ENCODE measurements at places on chromosomes 1 and 21. TPM values are rescaled to one million over a fixed set of nuclear protein-coding genes. Genes with fewer than 3 reads are reported as not detected.

- no peak for DNase-seq
- H3K4me1 ChIP-seq: no peaks in the 10 kb centered on the region
- no peak overlapping the region for H3K4me3 ChIP-seq
- H3K27me3 ChIP-seq: no peaks in the 10 kb centered on the region
Measured at GRCh38 chr1:240031009-240031408, 60.7 kb upstream of the FMN2 start.

GRCh38 chr1:162010175-162010506 lies 13.5 kb downstream of the OLFML2B start:
- no peak overlapping the region for H3K4me3 ChIP-seq
- H3K36me3 ChIP-seq: peaks cover 7% of the 10 kb centered on the region
- DNase-seq: no peak
- no peaks in the 10 kb centered on the region for H3K27me3 ChIP-seq
- H3K27ac ChIP-seq: no peak overlapping the region
- peaks cover 3% of the 10 kb centered on the region for H3K4me1 ChIP-seq

DNA sequence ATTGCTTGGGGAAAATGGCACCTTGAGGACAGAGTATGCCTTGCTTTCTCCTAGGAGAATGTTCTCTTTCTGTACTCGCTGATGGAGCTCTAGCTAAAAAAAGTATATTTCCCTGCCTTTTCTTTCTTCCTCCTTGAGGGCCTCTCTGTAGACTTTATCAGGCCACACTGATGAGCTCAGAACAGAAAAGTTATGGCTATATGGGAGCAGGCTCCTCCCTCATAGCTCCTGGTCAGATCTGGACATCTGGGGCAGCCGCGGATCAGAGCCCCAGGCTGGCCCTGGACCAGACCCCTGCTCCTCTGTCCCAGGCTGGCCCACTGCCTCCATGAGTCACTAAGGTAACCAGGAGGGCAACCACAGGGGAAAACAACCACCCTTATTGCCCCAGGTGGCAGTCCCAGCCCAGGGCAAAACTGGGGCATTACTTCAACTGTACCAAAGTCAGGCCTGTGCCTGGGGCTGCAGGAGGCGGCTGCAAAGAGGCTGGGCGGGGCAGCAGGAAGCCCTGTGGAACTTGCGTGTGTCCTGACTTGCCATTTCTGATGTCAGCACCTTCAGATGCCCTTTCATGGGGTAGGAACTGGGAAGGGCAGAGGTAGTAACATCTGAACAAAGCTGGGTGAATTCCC lies 26.3 kb upstream of the ZNF648 start:
- H3K27me3 ChIP-seq: no peaks in the 10 kb centered on the region
- H3K27ac ChIP-seq: no peak overlapping the region
- H3K4me1 ChIP-seq: no peaks in the 10 kb centered on the region
- no peak for DNase-seq
- H3K4me3 ChIP-seq: no peak overlapping the region

DNA sequence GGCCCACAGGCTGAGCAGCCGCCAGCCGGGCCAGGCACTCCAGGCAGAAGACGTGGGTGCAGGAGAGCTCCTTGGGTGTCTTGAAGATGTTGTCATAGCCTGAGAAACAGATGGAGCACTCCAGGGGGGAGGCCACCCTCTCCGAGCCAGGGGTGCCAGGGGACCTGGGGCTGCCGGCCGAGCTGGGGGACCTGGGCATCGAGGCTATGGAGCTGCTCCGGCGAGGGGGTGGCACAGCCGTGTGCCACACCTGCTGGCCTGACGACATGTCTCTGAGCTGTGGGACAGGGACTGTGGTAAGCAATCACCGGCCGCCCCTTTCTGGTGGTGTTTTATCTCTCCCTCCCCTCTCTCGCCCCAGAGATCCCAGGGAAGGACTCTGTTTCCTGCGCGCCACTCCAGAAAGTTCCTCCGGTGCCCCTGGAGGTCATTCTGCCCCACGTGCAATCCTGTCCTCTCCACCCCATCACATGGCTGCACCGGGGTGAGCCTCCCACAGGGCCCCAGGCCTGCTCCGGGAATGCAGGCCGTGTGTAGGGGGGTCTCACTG lies 1.7 kb downstream of the RNF223 start:
- DNase-seq: no peak
- H3K27ac ChIP-seq: no peak overlapping the region
- no peaks in the 10 kb centered on the region for H3K36me3 ChIP-seq
- no peak overlapping the region for H3K4me3 ChIP-seq

The LYPLA2 gene
- total RNA-seq: 125 TPM

The LRRC71 gene
- total RNA-seq: not detected

The PAQR6 gene
- 14.6 TPM for total RNA-seq

GRCh38 chr21:41180752-41181151 lies 12.8 kb downstream of the BACE2 start:
- H3K27ac ChIP-seq: no peak overlapping the region
- H3K27me3 ChIP-seq: no peaks in the 10 kb centered on the region
- H3K36me3 ChIP-seq: peaks cover 12% of the 10 kb centered on the region
- DNase-seq: no peak

The ZNF436 gene
- 0.52 TPM for total RNA-seq

DNA sequence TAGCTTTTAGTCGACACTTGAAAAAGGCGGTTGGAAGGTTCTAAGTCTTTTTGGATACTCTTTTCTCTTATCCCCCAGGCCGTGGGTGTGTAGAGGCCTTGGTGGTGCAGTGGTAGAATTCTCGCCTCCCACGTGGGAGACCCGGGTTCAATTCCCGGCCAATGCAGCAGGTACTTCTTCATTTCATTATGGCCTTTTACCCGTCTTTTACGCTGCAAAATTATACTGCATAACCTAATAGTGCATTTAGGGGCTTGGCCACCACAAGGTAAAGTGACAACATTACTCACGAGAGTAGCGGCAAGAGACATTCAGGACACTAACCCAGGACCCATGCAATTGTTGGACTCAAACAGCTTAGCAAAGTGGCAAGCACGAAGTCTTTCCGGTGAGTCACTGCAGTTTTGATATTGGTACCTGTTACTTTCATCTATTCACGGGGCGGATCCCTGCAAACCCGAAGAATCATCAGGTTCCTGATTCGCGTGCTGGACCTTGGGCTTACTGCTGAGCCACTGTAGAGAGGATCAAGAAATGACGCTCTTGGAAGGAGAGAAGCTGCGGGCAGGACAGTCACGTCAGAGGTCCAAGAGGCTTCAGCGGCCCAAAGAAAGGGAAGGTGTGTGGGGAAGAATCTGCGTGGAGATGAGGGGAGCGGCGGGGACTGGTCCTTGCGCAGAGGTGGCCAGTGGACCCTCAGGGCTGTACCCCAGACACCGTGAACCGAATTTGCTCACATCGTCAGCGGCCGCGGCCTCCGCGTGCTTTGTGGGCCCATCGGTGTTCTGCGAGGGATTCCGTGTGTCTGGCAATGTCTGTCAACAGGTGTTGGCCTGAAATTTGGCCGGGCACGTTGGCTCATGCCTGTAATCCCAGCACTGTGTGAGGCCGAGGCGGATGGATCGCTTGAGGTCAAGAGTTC lies 12.9 kb upstream of the RNU1-4 start:
- H3K4me3 ChIP-seq: no peak overlapping the region
- H3K4me1 ChIP-seq: no peaks in the 10 kb centered on the region
- peak; percentile 68 for DNase-seq
- H3K27ac ChIP-seq: no peak overlapping the region

GRCh38 chr1:157994704-157995582 lies 1.5 kb downstream of the KIRREL1 start:
- no peaks in the 10 kb centered on the region for H3K27me3 ChIP-seq
- DNase-seq: no peak
- peak overlapping the region; percentile 87 for H3K4me3 ChIP-seq

DNA sequence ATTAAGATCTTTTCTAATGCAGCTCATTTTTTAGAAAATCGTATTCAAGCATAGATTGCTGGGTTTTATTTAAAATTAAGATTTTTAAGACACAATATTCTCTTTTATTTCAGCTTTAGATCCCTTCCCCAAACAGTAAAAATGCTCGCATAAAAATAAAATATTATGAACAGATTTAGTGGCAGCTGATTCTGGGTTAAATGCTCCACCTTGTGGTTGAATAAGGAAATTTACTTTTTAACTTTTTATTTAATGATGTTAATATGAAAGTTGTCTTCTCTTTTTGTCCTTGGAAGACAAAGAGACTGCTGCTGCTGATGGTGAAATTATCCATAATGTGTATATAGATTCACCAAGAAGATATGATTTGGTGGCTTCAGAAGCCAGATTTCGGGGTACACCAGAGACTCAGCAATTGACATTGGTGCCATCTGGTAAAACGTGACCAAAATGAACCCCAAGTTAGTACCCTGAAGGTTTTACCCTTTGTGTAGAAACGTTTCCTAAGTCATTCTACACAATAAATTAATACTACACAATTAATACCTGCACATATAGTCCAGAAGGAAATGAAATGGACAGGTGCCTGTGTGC lies 128.0 kb downstream of the ADAMTS1 start:
- H3K27me3 ChIP-seq: no peaks in the 10 kb centered on the region
- no peak overlapping the region for H3K27ac ChIP-seq
- no peak for DNase-seq
- H3K36me3 ChIP-seq: no peaks in the 10 kb centered on the region
- H3K4me3 ChIP-seq: no peak overlapping the region

The LRRC7 gene
- total RNA-seq: not detected

The CBR3 gene
- 2.4 TPM for total RNA-seq

The MYOG gene
- total RNA-seq: not detected

- H3K36me3 ChIP-seq: no peaks in the 10 kb centered on the region
- no peaks in the 10 kb centered on the region for H3K27me3 ChIP-seq
- no peak for DNase-seq
- no peak overlapping the region for H3K27ac ChIP-seq
- no peak overlapping the region for H3K4me3 ChIP-seq
- H3K4me1 ChIP-seq: no peaks in the 10 kb centered on the region
Measured at GRCh38 chr1:188794969-188795368, 1682.7 kb downstream of the BRINP3 start.

The TNFRSF4 gene
- total RNA-seq: 0.33 TPM

DNA sequence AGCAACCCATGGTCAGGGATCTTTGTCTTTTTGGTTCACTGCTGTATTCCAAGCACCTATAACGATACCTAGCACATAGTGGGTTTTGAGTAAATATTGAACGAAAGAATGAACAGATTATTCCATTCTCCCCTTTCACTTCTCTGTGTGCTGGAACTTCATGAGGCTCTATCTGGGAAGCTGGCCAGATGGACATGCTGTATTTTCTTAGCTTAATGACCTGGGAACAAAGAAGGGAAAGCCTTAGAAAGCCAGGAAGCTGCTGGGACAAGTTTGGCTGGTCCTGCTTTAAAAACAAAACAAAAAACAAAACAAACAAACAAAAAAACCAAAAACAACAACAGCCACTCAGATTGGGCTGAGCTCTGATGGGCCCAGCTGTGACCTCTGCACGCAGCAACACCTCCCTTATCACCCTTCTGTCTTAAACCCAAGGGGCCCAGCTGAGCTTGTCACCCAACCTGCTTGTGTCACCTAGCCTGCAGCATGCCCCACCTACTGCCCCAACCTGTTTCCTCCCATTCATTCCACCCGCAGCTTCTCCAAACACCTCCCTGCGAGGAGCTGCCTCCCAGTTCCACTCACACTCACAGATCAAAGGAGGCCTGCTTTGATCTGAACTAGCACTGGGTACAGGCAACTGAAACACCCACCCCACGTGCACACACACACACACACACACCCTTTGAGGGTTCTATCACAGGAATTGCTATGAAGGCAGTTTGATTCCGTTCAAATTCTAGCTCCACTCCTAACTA lies 37.1 kb downstream of the SLC30A1 start:
- H3K27me3 ChIP-seq: no peaks in the 10 kb centered on the region
- no peaks in the 10 kb centered on the region for H3K4me1 ChIP-seq
- peaks cover 16% of the 10 kb centered on the region for H3K36me3 ChIP-seq
- no peak overlapping the region for H3K27ac ChIP-seq

DNA sequence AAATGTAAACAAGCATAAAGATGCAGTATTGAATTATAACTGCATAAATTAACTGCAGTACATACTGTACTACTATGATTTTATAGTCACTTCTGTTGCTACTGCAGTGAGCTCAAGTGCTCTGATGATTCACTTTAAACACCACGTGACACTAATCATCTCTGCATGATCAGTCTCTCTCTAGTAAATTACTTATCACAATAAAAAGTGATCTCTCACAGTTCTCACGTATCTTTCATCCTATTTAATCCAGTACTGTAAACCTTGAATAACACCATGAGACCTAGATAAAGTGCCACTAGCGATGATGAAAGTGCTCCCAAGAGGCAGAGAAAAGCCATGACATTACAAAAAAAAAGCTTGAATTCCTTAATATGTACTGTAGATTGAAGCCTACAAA lies 1242.0 kb downstream of the AMY1C start:
- H3K27ac ChIP-seq: no peak overlapping the region
- no peaks in the 10 kb centered on the region for H3K4me1 ChIP-seq
- no peak overlapping the region for H3K4me3 ChIP-seq
- no peak for DNase-seq

DNA sequence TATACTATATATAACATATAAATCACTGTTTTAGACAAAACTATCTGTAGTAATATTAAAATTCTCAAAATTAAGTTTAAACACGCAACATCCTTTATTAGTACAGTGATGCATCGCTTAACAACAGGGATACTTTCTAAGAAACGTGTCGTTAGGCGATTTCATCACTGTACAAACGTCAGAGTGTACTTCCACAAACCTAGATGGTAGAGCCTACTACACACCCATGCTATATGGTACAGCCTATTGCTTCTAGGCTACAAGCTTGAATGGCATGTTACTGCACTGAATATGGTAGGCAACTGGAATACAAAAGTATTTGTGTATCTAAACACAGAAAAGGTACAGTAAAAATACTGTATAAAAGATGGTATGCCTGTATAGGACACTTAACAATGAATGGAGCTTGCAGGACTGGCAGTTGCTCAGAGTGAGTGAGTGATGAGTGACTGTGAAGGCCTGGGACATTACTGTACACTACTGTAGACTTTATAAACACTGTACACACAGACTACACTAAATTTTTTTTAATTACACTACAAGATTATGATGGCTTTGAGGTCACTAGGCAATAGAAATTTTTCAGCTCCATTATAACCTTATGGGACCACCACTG lies 10.5 kb downstream of the FOXJ3 start:
- H3K27me3 ChIP-seq: no peaks in the 10 kb centered on the region
- H3K4me1 ChIP-seq: no peaks in the 10 kb centered on the region
- no peak for DNase-seq

- DNase-seq: no peak
- peaks cover 3% of the 10 kb centered on the region for H3K4me1 ChIP-seq
- H3K4me3 ChIP-seq: no peak overlapping the region
- no peaks in the 10 kb centered on the region for H3K27me3 ChIP-seq
- H3K27ac ChIP-seq: no peak overlapping the region
Measured at GRCh38 chr1:17128361-17128760, 9.1 kb upstream of the PADI2 start.

The TMEM51 gene
- 4.8 TPM for total RNA-seq

DNA sequence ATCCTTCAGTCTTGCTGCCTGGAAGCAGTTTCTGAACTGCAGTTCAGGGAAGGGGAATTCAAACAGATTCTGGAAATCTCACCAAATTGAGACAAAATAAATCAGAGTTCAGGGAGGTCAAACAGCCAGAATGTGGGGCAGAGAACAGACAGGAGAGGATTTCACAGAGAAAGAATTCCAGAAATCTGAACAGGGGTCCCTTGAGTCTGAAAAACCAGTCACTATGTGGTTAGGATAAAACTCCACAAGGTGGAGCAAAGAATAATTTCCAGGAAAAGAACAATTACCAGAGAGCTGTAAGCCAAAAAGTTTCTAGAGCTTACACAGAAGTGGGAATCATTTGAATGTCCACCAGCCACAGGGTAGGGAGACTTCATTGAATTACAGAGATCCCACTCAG lies 84.7 kb downstream of the URB2 start:
- no peak overlapping the region for H3K27ac ChIP-seq
- DNase-seq: no peak
- no peak overlapping the region for H3K4me3 ChIP-seq
- no peaks in the 10 kb centered on the region for H3K27me3 ChIP-seq

The TMPRSS15 gene
- not detected for total RNA-seq

Data from H9 (cell line).